ENCODE measurements at places on chromosomes 6 and 20. TPM values are rescaled to one million over a fixed set of nuclear protein-coding genes. Genes with fewer than 3 reads are reported as not detected.

NRN1 gene
- total RNA-seq, result under 0.01 TPM

PRDM13 gene
- total RNA-seq, result not detected

DNA sequence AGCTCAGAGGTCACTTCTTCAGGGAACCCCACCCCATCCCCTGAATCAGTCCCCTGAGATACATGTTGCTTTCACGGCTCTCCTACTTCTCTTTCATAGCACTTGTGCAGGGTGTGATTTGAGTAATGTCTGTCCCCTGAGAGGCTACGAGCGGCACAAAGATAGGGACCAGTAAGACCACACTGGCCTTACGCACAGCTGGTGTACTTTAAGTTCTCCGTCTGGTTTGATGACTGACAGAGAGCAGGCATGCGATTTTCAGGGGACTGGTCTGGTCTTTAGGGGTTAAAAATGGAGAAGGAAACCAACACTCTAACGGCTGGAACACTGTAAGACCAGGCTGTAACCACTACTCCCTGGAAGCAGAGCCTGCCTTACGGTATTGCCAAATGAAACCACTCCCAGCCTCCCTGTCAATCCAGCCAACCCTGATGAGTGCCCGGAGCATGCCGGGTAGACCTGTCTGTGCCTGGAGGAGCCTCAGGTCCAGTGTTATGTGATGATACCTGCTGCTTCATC, 47.1 kb downstream of the ELMO2 start:
- no peak for DNase-seq

BCAS1 gene
- under 0.01 TPM for total RNA-seq

DNA sequence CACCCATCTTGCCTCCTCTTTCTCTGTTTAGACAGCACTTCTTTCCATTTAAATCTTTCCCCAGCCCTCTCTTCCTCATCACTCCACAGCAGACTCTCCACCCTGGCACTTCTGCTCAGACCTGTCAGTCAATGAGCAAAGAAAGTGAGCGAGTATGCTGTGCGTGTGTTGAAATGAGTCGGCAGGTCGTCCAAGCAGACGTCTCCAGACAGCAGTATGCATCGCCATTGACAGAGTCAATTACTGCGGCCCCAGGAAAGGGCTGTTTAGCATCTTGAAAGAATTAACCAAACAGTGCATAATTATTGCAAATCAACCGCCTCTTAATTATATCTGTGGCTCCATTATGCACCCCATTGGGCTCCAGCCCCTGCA, 54.8 kb upstream of the KCNG1 start:
- no peak for DNase-seq

- DNase-seq, result peak; percentile 40
Measured at GRCh38 chr6:8113131-8113654, 10.8 kb upstream of the EEF1E1 start.

GRCh38 chr20:21006611-21007010, 99.5 kb downstream of the LINC00237 start:
- DNase-seq, result no peak

DNA sequence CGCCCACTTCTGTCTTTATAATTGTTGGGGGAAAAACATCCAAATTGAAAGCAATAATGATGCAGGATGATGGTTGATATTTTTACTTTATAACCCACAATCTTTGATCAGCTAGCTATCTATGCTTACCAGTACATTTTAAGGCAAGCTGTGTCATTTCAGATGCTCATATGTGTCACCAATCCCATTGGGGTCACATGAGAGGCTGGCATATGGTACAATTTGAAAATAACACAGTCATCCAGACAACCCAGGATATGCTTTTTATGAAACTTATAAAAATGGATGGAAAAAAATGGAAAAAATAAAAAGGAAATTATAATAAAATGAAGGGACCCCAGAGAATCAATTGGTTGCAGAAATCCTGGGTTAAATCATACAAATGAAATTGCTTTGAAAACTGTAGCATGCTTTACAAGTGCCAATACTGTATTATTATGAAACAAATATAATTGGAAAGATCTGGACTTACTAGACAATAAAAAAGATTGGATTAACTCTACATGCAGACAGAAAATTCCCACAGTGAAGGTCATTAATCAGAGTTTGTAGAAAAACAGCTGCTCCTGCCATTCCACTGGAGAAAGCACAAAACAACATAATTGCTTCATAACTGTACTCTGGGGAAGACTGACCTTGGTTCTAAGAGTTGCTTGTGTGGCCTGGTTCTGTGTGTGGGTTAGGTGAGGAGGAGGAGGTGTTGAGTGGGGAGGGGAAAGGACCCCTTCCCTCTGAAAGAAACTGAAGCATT, 13.3 kb upstream of the PRIM2 start:
- DNase-seq, result peak; percentile 47

GRCh38 chr6:33391922-33392594, 435 bp downstream of the KIFC1 start:
- peak; percentile 49 for DNase-seq

DNA sequence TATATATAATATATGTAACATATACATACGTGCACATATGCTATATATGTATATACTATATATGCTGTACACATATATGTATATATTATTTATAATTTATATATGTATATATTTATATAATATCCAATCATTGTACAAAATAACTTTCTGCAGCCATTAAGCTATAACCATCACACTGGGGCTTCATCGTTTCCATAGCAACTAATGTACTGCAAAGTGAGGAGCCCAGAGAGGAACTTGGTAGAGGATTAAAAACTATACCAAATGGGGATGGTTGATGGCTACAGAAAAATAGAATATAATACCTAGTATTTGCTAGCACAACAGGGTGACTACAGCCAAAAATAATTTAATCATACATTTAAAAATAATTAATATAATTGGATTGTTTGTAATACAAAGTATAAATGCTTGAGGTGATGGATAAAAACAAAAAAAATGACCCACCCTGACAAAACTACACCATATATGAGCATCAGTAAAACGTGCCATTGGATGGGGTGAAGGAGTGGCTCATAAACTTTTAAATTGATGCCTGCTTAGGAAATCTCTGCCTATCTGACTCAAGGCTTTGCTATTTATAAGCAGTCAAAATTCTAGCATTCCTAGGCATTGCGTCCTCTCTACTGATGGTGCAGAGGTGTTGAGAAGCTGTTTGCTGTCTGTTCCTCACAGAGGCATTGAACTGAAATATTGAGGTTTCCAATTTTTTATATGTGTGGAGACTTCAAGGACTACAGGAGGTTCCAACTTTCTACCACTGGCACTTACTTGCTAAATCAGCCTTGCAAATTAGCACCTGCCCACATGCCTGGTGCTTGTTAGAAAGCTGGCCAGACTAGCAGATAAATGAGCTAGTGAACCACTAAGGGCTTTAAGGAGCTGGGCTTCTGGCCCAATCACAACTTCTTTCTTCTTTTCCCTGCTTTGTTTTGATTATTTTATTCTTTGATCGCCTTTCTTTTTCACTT, 190.1 kb downstream of the SCP2D1 start:
- DNase-seq, result no peak

ESF1 gene
- 13.2 TPM for total RNA-seq

DNA sequence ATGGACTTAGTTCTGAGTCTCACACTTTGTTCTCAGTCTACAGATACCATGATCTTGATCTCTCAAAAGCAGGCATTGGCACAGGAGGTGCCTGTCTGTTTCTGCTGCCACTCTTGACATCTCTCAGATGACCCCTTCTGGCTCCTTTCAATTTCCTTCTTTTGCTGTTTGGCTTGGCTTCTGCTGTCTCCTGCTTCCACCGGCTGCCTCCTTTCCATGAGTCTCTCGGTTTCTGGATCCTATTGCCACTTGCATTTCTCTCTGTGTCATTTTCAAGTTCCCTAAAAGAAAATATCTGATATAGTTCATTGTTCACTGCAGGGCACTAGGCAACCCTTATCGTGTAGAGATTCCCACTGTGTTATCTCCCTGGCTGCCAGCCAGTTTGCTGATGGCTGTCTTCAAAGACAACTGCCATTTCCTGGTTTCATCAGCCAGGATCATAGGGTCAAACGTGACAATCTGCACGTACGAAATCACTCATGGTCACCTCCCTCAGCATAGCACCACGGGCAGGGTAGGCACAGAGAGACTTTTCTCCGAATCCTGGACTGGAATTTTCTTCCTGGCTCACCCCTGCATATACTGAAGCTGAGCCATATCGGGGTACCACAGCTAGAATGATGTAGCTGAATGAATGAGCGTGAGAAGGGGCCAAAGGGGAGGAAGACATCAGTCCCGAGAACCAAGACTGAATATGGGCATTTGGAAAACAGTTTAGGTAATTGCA, 144.6 kb upstream of the TMEM170B start:
- DNase-seq, result no peak

GRCh38 chr6:56849896-56850295, 105.0 kb upstream of the BEND6 start:
- peak; percentile 41 for DNase-seq

DEFB118 gene
- not detected for total RNA-seq

- no peak for DNase-seq
Measured at GRCh38 chr20:59146780-59147565, 16.6 kb upstream of the ZNF831 start.

CPNE5 gene
- 0.26 TPM for total RNA-seq

DNA sequence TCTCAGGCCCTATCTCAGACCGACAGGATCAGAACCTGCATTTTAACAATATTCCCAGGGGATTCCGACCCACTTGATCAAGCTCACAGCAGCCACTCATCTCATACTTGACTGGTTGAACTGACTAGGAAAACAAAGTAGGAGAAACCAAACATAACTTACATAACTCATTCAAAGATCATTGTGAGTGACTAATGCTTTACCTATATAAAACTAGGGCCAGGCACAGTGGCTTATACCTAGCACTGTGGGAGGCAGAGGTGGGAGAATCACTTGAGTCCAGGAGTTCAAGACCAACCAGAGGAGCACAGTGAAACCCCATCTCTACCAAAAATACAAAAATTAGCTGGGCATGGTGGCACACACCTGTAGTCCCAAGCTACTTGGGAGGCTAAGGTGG, 251.0 kb downstream of the ATXN1 start:
- no peak for DNase-seq

DNA sequence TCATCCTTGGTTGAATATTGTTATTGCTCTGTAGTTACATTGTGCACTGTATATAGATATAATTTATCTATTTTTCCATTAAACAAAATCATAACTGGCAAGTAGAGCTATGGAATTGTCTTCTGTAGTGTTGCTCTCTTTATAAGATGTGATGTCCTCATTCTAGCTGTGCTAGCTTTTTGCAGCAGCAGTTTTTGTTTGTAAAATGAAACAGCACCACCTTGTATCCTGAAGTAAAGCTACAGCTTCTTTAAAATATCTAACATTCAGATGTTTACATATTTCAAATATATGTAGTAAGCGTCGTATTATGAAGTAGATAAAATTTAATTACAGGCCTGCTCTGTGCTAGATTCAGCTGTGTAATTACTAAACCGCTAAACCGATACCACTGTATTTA, 328.8 kb upstream of the MANEA start:
- DNase-seq, result no peak

IRAK1BP1 gene
- total RNA-seq, result 4.4 TPM

GRCh38 chr6:170160031-170160627, 130.7 kb downstream of the DLL1 start:
- no peak for DNase-seq

BIRC7 gene
- not detected for total RNA-seq

- DNase-seq, result no peak
Measured at GRCh38 chr6:75145211-75145610, 60.6 kb downstream of the COL12A1 start.

DNA sequence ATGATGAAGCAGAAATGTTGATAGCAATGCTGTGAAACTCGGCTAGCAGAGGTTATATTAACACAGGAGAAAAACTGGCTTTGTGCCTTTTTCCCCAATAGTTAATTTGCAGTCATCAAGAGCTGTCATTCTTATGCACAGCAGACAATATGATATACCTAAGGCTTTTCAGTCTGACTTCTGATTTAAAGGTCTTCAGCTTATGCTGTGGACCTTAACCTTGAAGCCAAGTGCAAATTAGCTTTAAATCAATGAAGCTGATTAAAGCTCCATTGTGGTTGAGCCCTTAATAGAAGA, 171.6 kb upstream of the ID4 start:
- DNase-seq, result no peak

- DNase-seq, result peak; percentile 59
Measured at GRCh38 chr6:82270881-82271635, 23.5 kb upstream of the IBTK start.
